ENCODE measurements at places on chromosomes 11 and 22.
A peak's percentile ranks its signal among the peaks of the same experiment; 100 is the strongest.

- DNase-seq = no peak
These were observed 85.7 kb downstream of the TBC1D22A start for GRCh38 chr22:46848197-46848596.

- no peak for DNase-seq
These were observed 284.8 kb downstream of the TMEM135 start for GRCh38 chr11:87322568-87322967.

- peak; percentile 82 for DNase-seq
These were observed 19.0 kb upstream of the RELT start for GRCh38 chr11:73356979-73357860.

DNA sequence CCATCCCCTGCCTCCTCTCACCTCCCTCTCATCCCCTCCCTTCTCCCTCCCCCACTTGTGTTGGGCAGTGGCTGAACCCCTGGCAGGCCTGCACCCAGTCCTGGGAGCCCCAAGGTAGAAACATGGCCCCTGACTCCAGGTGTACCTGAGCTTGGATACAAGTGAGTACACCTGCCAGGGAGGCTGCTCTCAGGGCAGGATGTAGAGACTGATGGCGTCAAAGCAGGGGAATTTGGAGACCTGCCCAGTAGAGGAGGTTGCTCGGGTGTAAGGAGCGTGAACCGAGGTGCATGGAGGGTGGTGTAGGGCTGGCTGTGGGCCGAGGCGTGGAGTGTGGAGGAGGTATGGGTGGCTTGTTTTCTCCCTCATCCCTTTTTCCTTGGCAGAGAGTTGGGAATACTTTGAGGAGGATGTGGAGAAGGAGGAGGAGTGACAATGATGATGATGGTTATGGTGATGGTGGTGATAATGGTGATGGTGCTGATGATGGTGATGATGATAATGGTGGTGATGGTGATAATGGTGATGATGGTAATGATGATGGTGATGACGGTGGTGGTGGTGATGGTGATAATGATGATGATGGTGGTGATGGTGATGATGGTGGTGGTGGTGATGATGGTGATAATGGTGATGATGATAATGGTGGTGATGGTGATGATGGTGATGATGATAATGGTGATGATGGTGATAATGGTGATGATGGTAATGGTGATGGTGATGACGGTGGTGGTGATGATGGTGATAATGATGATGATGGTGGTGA, 12.3 kb downstream of the MRGPRG start:
- DNase-seq = no peak

DNA sequence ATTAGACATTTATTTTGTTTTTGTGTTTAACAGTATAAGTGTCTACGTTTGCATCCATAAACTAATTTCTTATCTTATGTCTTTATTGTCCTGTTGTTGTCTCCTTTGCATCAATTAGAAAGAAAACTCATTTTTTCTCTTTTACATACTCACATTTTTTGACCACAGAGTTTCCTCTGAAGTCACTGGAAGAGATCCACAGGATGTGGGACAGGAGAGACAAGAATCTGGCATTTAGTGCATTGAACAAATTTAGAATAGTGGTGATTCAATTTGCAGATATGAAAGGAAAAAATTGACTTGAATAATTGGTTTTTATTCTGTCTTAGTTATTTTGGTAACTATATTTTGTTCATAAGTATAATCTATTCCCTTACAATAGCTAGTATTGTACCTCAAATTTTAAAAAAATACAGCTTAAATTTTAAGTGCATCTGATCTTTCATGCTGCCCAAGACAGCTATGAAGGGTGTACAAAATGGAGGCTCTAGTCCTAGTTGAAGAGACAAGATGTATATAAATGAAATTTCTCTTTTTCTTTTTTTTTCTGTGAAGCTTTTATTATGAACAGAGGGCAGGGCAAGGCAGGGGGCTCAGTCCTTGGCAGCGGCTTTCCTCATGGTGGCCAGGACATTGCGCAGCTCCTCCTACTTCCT, 24.4 kb downstream of the HORMAD2 start:
- DNase-seq = no peak

DNA sequence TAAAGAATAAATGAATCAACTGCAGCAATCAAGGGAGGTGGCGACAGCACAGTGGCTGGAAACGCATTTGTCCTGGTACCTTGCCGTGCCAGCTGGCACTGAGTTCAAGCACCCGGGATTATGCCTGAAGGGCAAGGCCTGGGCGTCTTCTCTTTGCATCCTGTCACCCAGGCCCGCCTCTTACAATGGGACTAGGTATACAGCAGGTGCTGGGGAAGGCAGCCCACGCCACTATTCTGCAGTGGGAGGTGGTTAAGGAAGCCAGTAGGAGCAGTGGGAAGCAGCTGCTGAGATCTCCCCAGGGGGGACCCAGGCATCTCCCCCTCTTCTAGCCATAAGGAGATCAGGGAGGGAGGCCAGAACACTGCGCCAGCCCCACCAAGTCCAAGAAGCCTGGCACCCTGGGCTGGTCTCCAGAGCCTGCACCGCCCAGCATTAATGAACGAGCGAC, 15.3 kb upstream of the BAIAP2L2 start:
- DNase-seq = peak; percentile 82

DNA sequence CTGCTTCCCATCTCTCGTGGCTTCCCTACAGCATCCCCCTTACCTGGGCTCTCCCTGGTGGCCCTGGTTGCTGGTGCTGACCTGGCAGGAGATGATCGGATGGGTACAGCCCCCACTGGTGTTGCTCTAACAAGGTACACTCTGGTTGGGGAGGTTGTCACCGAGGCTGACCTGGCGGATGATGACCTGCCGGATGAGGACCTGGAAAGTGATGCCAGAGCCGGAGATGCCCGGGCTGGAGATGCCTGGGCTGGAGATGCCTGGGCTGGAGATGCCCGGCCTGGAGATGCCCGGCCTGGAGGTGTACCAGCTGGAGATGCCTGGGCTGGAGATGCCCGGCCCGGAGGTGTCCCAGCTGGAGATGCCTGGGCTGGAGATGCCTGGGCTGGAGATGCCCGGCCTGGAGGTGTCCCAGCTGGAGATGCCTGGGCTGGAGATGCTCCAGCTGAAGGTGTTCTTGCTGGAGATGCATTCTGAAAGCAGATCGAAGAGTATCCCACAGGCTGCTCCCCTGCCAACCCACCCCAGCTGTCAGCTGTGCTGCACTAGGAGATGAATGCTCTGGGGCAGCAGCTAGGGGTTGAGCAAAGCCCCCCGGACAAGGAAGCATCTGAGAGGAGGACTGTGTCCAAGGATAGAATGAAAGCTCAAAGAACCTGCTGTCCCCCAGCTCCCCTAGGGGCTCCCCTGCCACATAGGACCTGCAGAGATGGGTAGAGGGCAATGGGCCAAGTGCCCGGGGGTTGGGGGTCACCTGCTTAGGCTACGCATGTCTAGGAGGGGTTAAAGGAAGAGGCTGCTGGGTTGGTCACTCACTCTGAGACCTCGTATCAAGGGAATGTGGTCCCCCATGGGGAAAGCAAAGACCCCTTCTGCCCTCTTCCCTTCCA, 10.6 kb downstream of the TMPRSS13 start:
- DNase-seq = no peak

GRCh38 chr11:128343135-128343514, 244.2 kb downstream of the ETS1 start:
- no peak for DNase-seq

DNA sequence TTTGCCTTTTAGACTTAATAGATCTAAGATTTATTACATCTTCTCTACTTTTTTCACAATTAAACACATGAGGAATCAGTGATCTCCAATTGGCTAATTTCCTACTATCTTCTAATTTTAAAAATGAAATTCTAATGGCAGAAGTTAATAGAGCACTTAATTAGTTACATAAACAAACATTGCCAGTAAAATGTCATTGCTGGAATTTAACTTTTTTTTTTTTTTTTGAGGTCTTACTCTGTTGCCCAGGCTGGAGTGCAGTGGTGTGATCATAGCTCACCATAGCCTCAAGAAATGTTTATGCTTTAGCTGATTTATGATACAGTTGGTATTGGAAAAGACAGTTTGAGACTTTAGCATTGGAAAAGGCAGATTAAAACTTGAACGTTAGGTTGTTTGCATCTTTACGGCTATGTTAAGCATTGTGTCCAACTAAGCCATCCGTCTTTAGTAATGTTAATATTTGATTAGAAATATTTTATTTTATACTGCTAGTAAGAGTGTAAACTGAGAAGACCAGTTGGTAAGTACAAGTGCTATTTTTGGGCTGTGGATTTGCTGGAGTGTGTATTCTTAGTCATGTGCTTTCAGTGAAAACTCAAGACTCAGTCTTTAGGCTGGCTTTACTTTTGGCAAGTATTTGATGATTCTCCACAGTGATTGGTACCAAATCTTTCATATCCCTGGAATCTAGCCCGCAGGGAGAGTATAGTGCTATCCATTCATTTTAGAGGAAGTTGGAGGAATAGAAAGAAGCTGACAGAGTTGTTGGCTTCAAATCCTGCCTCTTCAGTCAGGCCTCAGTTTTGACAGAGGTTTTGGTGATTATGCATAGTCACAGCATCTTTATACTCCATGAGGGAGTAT, 4.5 kb downstream of the ANO5 start:
- peak; percentile 40 for DNase-seq

- DNase-seq = no peak
These were observed 17.8 kb downstream of the ADA2 start for GRCh38 chr22:17201285-17201945.

GRCh38 chr11:119145551-119145950, 3.3 kb upstream of the ABCG4 start:
- DNase-seq = no peak
